Esophagus squamous epithelium (tissue), 5 donors: ENCODE measurements at places on chromosomes 13 and 19. TPM values are rescaled to one million over a fixed set of nuclear protein-coding genes. Genes with fewer than 3 reads are reported as not detected.

ATP4B gene
- total RNA-seq = not detected

KCNJ14 gene
- 0.95 TPM for total RNA-seq

POSTN gene
- 18.5 TPM for total RNA-seq

MCEMP1 gene
- not detected for total RNA-seq

ARHGEF18 gene
- 42.0 TPM for total RNA-seq

A1BG gene
- total RNA-seq = 13.9 TPM

CCNE1 gene
- 9.4 TPM for total RNA-seq

ATP8B3 gene
- 3.0 TPM for total RNA-seq

ZNF675 gene
- total RNA-seq = 9.3 TPM

ZSWIM9 gene
- total RNA-seq = 2.0 TPM
